Hippocampal formation (tissue), 2 donors: ENCODE measurements at places on chromosomes 4 and X.

GRCh38 chrX:153981771-153982533 lies 9.4 kb downstream of the TMEM187 start:
- DNase-seq, result no peak

- DNase-seq, result peak; percentile 60
Measured at GRCh38 chr4:186725469-186726425, 2.1 kb upstream of the FAT1 start.

- no peak for DNase-seq
Measured at GRCh38 chr4:21947791-21948346, 703 bp downstream of the KCNIP4 start.

- DNase-seq, result no peak
Measured at GRCh38 chrX:65537229-65537628, 2.6 kb upstream of the LAS1L start.

DNA sequence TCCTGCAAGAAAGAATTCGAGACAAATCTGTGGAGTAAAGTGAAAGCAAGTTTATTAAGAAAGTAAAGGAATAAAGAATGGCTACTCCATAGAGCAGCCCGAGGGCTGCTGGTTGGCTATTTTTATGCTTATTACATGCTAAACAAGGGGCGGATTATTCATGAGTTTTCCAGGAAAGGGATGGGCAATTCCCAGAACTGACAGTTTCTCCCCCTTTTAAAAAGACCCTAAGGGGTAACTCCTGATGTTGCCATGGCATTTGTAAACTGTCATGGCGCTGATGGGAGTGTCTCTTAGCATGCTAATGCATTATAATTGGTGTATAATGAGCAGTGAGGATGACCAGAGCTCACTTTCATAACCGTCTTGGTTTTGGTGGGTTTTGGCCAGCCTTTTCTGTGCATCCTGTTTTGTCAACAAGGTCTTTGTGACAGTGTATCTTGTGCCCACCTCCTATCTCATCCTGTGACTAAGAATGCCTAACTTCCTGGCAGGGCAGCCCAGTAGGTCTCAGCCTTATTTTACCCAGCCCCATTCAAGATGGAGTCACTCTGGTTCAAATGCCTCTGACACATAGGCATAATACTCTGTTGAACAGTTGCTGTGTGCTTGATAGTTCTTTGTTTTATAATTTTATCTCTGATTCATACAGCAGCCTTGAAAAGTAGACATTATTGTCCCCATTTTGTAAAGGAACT lies 25.8 kb downstream of the GAB1 start:
- DNase-seq, result no peak

GRCh38 chr4:57499786-57500185 lies 389.6 kb upstream of the IGFBP7 start:
- no peak for DNase-seq
